ENCODE measurements at places on chromosomes 4 and X. TPM values are rescaled to one million over a fixed set of nuclear protein-coding genes. Genes with fewer than 3 reads are reported as not detected.

- no peak for DNase-seq
Measured at GRCh38 chrX:155027509-155028066, 944 bp downstream of the FUNDC2 start.

DNA sequence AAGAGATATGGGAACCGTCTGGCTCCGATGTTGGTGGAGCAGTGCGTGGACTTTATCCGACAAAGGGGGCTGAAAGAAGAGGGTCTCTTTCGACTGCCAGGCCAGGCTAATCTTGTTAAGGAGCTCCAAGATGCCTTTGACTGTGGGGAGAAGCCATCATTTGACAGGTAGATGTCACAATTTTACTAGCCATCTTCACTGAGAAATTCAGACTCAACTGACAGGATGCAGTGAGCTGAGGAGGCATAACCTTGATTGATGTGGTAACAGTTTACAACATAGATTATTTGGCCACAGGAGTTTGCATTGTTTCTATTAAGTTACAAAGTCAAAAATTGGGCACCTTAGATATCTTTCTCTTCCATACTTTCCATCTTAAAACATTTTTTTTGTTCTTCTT lies 417.7 kb downstream of the MAPK10 start:
- DNase-seq: no peak

- no peak for DNase-seq
Measured at GRCh38 chr4:62644372-62644771, 1444.2 kb downstream of the ADGRL3 start.

ASB5 gene
- total RNA-seq: not detected

FAM236C gene
- not detected for total RNA-seq

Measured in aorta (tissue), 5 donors.